ENCODE measurements at places on chromosomes 7 and 10.
A peak's percentile ranks its signal among the peaks of the same experiment; 100 is the strongest.

- peak; percentile 6 for DNase-seq
Observed at GRCh38 chr7:120273476-120273975, 551 bp downstream of the KCND2 start.

DNA sequence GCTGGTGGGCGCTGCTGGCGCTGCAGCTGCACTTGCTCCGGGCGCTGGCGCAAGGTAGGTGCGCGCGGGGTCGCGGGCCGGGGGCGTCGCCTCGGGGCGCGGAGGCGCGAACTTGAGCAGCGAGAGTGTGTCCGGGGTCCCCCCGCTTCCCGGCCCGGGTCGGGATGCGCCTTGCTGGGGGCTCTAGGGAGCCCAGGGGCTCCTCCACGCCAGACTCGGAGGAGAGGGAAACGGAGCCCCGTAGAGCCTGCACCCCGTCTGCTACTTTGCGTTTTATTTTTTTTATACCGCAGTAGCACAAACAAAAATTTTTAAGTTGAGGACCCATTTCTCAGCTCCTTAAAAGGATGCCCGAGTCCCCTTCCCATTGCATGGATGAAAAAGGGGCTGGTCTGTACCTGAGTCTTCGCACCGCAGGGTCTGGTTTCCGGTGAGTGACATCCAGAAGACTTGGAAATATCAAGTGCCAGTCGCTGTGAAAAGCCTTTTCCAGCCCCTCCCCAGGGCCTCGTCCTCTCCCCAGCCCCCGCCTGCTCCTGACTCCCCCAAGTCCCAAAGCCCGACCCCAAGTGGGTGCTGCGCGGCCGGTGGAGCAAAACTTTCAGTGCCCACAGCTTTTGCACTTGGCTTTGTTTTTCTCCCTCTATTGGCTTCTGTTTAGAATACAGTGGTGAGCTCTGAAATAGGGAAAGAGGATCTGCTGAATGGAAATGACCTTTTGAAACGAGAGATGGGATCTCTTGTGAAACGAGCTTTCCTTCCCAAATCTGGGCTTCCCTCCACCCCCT is 973 bp downstream of the SDK1 start:
- DNase-seq, result peak; percentile 14

- DNase-seq, result no peak
Observed at GRCh38 chr7:149569726-149570422, 72.3 kb upstream of the ZNF746 start.

GRCh38 chr7:149785402-149785801 is 12.0 kb upstream of the ZNF467 start:
- DNase-seq, result no peak

DNA sequence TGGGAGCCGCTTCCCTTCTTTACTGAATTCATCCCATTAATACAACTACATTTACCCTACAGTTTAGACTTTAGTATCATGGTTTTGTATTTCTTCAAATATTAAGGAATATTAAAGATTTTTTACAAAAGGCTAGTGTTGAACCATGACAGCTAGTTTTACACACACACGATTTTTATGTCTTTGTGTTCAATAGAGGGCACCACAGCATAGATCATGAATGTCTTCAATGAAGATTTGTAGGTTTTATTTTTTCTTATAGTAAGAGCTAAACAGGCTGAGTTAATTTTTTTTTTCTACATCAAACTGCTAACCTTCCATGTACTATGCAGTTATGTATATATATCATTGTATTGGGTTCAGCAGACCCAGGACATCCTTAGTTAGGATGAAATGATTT is 76.9 kb downstream of the SNX10 start:
- no peak for DNase-seq

DNA sequence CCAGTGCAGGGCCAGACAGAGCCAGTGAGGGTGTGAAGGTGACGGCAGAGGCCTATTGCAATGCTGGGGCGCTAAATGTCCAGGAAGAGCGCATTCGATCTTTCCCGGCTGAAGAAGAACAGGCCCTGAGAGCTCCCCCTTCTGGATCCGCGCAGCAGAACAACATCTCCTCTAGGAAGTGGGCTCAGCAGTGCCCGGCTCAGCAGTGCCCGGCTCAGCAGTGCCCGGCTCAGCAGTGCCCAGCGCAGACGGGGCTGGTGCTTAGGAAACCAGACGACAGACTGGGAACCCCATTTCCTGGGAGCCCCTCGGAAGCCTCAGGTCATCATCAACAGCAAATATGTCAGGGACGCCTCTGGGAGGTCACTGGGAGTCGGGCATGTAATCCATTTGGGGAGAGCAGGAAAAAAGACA is 4.7 kb upstream of the NOS3 start:
- peak; percentile 69 for DNase-seq

- DNase-seq, result no peak
Observed at GRCh38 chr7:28609608-28610007, 197.3 kb downstream of the CREB5 start.

- DNase-seq, result no peak
Observed at GRCh38 chr10:112585960-112586359, 138.9 kb downstream of the VTI1A start.

DNA sequence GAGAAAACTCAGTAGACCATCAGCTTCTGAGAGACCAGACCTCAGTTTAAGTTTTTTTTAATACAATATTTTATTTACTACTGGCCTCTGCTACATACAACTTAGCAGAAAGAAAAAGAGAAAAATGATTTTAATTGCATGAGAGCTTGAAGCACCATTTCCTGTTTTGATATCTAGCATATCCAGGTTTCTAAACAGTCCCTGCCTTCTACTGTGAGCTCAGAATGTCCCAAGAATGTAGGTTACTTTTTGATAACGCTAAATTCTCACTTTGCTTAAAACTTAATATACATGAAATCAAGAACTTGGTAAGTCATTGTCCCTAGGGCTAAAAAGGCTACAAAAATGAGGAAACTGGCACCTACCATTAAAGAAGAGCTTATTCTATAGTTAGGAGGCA is 7.0 kb downstream of the TMEM243 start:
- no peak for DNase-seq

DNA sequence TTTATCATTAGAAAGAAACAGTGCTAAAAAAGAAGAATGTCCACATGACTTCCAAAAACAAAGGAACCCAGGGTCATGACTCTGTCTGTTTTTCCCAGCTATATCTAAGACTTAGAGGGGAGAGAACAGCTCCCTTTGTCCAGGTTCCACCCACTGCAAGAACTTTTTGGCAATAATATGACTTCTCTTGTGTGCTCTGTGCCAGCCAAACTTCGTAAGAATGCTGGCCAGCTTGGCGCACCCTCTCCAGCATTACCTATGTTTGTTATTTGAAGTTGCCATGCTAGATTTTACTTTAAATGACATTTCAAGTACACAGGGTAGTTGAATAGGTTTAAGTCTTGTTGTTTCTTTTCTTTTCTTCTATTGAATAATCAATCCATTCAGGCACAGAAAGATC is 371.4 kb downstream of the KCNMA1 start:
- no peak for DNase-seq

DNA sequence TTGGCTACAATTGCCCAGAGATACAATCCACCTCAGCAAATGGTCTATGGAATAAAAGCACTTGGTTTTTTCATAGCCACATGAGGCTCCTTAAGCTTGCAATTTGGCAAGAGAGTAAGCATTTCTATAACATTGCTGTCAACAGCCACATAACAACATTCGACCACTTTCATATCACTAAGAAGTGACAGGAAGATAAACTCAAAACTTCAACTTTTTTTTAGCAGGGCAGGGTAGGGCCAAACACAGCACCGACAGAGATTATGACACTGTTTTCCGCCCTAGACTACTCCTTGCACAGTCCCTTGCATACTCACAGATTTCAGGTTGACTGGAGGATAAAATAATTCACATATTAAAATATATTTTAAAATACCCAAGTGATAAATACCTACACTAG is 185.4 kb downstream of the JAZF1 start:
- DNase-seq, result no peak

All from activated naive CD4-positive, alpha-beta T cell treated with anti-CD3 and anti-CD28 coated beads for 36 hours (primary cell).